MCF 10A (cell line): ENCODE measurements at places on chromosomes 3 and 15.

DNA sequence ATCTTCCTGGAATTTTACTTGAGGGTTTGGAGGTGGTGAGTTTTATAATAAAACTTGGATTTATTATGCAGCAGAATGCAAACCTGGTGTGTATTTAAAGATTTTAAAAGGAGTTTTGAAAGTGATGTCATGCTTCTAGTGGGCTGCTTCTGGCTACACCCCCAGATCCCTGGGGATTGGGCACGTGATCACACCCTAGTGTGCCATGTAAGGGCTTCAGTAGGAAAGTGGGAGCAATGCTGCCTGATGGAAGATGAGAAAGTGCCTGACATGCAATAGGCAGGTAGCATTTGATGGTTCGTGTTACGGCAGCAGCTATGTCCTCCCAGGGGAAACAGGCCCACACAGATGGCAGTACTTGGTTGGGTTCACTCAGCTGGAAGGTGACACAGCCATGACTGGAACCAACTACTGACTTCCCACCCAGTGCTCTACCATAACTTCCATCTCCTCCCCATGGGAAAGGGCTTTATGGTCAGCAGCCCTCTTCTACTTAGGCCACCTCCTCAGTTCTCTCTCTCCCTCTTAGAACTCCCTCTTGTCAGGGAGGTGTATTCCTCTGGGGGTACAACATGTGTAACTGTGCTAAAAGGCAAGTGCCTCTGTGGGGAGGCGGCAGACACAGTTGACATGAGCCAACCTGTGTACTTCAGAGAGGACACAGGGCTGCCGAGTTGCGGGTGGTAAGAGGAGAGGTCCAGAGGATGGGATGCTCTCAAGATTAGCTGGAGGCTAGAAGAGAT, 5.6 kb downstream of the ITPKA start:
- H3K4me3 ChIP-seq = no peak overlapping the region
- no peaks in the 10 kb centered on the region for H3K36me3 ChIP-seq
- H3K27ac ChIP-seq = no peak overlapping the region
- no peak for DNase-seq
- no peaks in the 10 kb centered on the region for H3K27me3 ChIP-seq

GRCh38 chr3:195906865-195907683, 1.3 kb downstream of the TNK2 start:
- H3K27ac ChIP-seq = peak overlapping the region; percentile 49
- H3K4me1 ChIP-seq = peaks cover 43% of the 10 kb centered on the region
- H3K27me3 ChIP-seq = no peaks in the 10 kb centered on the region
- H3K36me3 ChIP-seq = no peaks in the 10 kb centered on the region
- H3K4me3 ChIP-seq = peak overlapping the region; percentile 83
- DNase-seq = no peak

GRCh38 chr3:144200466-144200865, 228.8 kb downstream of the DIPK2A start:
- H3K27me3 ChIP-seq = no peaks in the 10 kb centered on the region
- H3K27ac ChIP-seq = no peak overlapping the region
- no peak for DNase-seq
- peaks cover 7% of the 10 kb centered on the region for H3K36me3 ChIP-seq
- no peaks in the 10 kb centered on the region for H3K4me1 ChIP-seq
- no peak overlapping the region for H3K4me3 ChIP-seq

DNA sequence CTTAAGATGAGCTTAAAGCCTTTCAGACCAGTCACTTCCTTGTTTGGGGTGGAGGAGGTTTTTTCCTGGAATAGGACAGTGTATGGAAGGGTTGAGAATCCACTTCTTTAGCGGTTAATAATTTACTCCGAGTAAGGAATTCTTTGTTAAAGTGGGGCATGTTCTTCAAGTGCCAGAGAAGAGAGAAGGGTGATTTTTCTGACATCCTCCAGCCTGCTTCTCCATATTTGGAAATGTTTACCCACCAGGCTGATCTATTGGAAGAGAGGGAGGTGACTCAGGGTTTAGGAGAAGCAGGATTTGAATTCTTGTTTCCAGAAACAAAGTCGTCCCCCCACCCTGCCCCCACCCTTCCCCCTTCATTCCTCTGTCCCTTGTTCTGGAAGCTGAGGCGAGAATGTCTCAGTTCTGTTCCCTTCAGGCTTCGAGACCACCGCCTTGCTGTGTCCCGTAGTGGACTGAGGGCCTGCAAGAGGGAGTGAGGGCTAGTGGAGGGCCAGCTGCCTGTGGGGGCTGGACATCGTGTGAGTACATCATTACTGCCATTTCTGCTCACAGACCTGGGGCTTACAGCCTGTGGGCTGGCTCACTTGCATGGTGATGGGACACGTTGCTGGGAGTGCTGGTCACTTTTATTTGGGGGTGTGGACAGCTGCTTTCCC, 58.5 kb downstream of the LPP start:
- H3K36me3 ChIP-seq = peaks cover 20% of the 10 kb centered on the region
- no peak overlapping the region for H3K4me3 ChIP-seq
- DNase-seq = no peak
- H3K27me3 ChIP-seq = no peaks in the 10 kb centered on the region
- no peak overlapping the region for H3K27ac ChIP-seq
- H3K4me1 ChIP-seq = peaks cover 6% of the 10 kb centered on the region

GRCh38 chr3:98966434-98966833, 64.9 kb upstream of the DCBLD2 start:
- no peaks in the 10 kb centered on the region for H3K27me3 ChIP-seq
- peak overlapping the region; percentile 0 for H3K27ac ChIP-seq
- no peak overlapping the region for H3K4me3 ChIP-seq
- DNase-seq = no peak
- H3K4me1 ChIP-seq = peaks cover 22% of the 10 kb centered on the region

DNA sequence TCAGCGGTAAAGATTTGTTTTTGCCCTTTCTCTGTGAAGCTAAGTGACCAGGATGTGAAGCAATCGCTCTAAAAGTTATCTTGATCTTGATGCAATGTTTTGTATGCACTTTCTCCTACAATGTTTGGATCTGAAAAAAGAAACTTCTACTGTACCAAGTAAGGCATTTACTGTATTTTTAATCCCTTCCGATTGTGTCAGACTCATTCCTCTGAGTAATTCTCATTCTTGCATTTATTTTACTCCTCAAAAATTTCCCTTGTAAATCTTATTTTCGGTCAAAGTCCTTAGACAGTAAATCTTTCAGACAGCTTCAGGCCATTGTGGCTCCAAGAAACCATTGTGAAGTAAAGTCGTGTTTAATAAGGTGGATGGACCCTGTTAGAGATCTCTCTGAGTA, 141.9 kb downstream of the TP63 start:
- no peaks in the 10 kb centered on the region for H3K27me3 ChIP-seq
- no peak for DNase-seq
- peak overlapping the region; percentile 33 for H3K27ac ChIP-seq
- no peaks in the 10 kb centered on the region for H3K36me3 ChIP-seq

DNA sequence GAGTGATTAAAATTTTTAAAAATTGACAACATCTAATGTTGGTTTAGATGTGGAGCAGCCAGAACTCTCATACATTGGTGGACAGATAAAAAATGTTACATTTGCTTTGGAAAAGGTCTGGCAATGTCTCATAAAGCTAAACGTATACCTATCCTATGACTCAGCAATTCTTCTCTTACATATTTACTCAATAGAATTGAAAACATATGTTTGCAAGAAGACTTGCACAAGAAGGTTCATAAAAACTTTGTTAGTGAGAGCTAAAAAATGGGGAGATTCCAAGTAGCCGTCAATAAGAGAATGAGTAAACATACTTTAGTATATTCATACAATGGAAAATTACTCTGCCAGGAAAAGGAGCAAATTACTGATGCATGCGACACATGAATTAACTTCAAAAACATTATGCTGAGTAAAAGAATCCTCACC, 30.0 kb downstream of the MASP1 start:
- no peaks in the 10 kb centered on the region for H3K36me3 ChIP-seq
- DNase-seq = peak; percentile 46
- no peaks in the 10 kb centered on the region for H3K27me3 ChIP-seq
- H3K27ac ChIP-seq = no peak overlapping the region
- peaks cover 5% of the 10 kb centered on the region for H3K4me1 ChIP-seq

DNA sequence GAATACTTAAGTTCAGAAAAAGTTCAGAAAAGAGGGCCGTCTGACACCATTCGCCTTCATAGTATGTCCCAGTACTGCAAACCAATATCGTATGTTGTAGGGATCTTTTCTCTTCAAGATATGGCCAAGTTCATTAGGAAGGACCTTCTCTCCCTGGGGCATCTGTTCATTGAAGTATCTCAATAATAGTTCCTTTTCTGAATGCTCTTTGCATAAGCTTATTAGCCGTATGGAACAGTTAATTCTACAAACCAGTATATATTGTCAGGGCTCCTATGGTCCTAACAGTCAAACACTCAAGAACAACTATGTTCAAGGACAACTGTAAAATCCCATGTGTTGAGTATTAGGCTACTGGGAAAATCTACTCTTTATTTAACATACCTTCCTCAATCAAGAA, 203.1 kb downstream of the KLHL25 start:
- no peaks in the 10 kb centered on the region for H3K27me3 ChIP-seq
- no peak overlapping the region for H3K27ac ChIP-seq
- DNase-seq = no peak
- H3K4me1 ChIP-seq = peaks cover 25% of the 10 kb centered on the region
- H3K4me3 ChIP-seq = no peak overlapping the region
- peaks cover 54% of the 10 kb centered on the region for H3K36me3 ChIP-seq

DNA sequence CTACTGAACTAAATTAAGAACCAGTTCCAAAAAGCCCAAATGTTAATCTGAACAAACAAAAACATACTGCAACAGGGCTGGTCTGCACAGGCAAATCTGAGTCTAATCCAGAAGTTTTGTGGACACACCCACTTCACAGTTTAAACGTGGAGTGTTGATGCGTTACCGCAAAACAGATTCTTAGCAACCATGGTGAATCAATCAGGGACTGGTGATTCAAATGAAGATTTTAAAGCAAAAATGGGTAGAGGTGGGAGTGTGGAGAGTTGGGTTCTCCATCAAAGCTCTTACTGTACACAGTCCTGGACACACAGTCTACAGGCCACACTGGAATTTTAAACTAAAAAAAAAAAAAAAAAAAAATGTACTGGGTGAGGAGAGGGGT, 5.2 kb downstream of the ANXA2 start:
- H3K27me3 ChIP-seq = no peaks in the 10 kb centered on the region
- H3K27ac ChIP-seq = peak overlapping the region; percentile 91
- H3K36me3 ChIP-seq = peaks cover 88% of the 10 kb centered on the region

GRCh38 chr3:12131351-12132090, 27.2 kb downstream of the TIMP4 start:
- H3K4me1 ChIP-seq = no peaks in the 10 kb centered on the region
- no peak overlapping the region for H3K4me3 ChIP-seq
- DNase-seq = no peak

- H3K4me3 ChIP-seq = peak within 1 kb of the TSS; percentile 98
- H3K4me1 ChIP-seq = peaks cover 22% of the 10 kb centered on the region
- peak within 1 kb of the TSS; percentile 97 for H3K27ac ChIP-seq
- H3K36me3 ChIP-seq = no peaks in the 10 kb centered on the region
- no peaks in the 10 kb centered on the region for H3K27me3 ChIP-seq
These were observed at the start of gene MIX23 for GRCh38 chr3:122382888-122383666. TSS of gene MIX23 (minus strand) at chr3:122383231. CDS start at chr3:122383224, 7 bp downstream.

DNA sequence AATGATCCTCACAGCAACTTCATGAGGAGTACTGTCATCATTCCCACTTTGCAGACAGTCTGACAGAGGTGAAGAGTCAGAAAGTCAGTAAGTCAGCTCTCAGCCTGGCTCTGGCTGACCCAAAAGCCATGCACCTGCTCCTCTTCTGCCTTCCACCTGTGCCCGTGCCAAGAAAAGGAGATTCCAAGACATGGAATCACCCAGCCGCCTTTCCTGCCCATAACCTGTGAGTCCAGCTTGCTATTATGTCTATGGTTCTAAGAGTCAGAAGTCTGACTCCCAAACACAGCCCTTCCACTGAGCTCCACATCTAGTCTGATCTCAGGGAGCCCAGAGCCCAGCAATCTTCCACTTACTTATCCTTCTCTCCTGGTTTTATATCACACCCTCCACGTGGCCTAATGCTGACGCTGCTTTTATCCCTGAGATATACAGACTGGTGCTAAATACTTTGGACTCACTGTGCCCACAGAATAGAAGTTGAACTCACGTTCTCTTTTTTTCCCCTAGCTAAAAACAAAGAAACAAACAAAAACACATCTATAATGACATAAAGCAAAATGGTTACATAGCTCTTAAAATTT, 66.0 kb downstream of the PLD1 start:
- no peaks in the 10 kb centered on the region for H3K36me3 ChIP-seq
- H3K27me3 ChIP-seq = no peaks in the 10 kb centered on the region
- H3K4me1 ChIP-seq = no peaks in the 10 kb centered on the region
- H3K27ac ChIP-seq = no peak overlapping the region
- no peak overlapping the region for H3K4me3 ChIP-seq

DNA sequence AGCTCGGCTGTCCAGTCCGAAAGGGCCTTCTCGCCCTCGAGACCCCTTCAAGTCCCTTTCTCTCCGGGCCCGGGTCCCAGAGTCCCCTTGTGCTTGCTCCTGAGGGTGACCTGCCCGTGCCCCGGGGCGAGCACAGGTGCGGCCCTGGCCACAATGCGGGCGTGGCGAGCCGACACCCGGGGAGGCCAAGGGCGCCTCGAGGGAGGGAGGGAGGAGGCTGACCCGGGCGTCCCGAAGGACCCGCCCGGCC, 810 bp upstream of the MEF2A start:
- no peak overlapping the region for H3K27ac ChIP-seq
- H3K4me3 ChIP-seq = no peak overlapping the region
- H3K27me3 ChIP-seq = no peaks in the 10 kb centered on the region
- DNase-seq = no peak

- peaks cover 6% of the 10 kb centered on the region for H3K4me1 ChIP-seq
- DNase-seq = no peak
- H3K36me3 ChIP-seq = peaks cover 11% of the 10 kb centered on the region
- no peak overlapping the region for H3K4me3 ChIP-seq
These were observed 89.5 kb upstream of the IQSEC1 start for GRCh38 chr3:13162549-13163320.

GRCh38 chr3:12175844-12176453, 17.2 kb upstream of the TIMP4 start:
- H3K27ac ChIP-seq = no peak overlapping the region
- DNase-seq = peak; percentile 72
- H3K36me3 ChIP-seq = no peaks in the 10 kb centered on the region
- peaks cover 24% of the 10 kb centered on the region for H3K4me1 ChIP-seq
- H3K4me3 ChIP-seq = no peak overlapping the region
- H3K27me3 ChIP-seq = no peaks in the 10 kb centered on the region

DNA sequence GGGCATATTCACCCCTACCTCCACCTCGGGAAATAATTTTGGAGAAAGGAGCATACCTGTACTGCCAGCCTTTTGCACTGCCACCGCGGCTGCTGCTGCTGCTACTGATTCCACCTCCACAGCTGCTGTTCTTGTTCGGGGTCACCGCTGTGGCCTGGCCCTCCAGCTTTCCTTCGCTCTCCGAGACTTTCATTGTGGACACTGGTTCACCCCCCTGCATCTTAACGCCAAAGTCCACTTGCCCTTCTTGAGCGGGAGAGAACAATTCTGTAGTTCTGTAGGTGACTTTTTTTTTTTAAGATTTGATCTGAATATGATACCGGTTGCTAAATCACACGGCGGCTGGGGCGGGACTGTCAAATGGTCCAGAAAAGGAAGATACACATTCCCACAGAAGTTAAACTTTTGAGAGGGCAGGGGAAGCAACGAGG, 701 bp downstream of the OSBPL11 start:
- no peaks in the 10 kb centered on the region for H3K36me3 ChIP-seq
- H3K27me3 ChIP-seq = no peaks in the 10 kb centered on the region
- peak overlapping the region; percentile 65 for H3K27ac ChIP-seq
- DNase-seq = no peak
- H3K4me3 ChIP-seq = peak overlapping the region; percentile 92
- peaks cover 8% of the 10 kb centered on the region for H3K4me1 ChIP-seq

GRCh38 chr3:168212664-168213285, 117.1 kb upstream of the GOLIM4 start:
- H3K4me3 ChIP-seq = no peak overlapping the region
- no peak for DNase-seq
- H3K27me3 ChIP-seq = peaks cover 39% of the 10 kb centered on the region
- H3K4me1 ChIP-seq = no peaks in the 10 kb centered on the region

- peaks cover 52% of the 10 kb centered on the region for H3K4me1 ChIP-seq
- DNase-seq = no peak
- no peak overlapping the region for H3K4me3 ChIP-seq
- no peaks in the 10 kb centered on the region for H3K36me3 ChIP-seq
- H3K27ac ChIP-seq = peak overlapping the region; percentile 81
These were observed 112.2 kb upstream of the MEF2A start for GRCh38 chr15:99453637-99454030.
